Activated T-helper 1 cell treated with anti-CD3 and anti-CD28 coated beads, Interleukin-12 subunit alpha, Interleukin-12 subunit beta, Interleukin-2, Interleukin-4 antibody, amounts not matched to agents 30 ng/mL and 10 ng/mL and 1 ng/mL, durations not matched to agents 14 hours and 24 hours and 36 hours (primary cell): ENCODE measurements at places on chromosomes 1 and 21. TPM values are rescaled to one million over a fixed set of nuclear protein-coding genes. Genes with fewer than 3 reads are reported as not detected.

DNA sequence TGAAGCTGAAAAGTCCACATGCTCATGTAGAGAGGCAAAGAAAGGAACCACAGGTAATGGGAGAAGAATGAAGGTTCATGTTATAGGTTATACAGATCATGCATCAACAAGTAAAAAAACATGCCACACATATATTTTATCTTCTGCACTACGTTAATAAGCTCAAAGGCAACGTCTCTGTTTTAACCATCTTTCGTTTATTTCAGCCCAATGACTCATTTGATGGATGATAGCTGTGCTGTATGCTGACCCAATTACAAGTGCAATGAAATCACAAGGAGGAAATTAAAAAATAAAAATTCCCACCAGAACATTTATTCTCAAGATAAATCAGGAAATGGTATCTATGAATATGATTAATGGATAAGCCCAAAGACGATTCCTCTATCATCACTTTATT lies 24.6 kb downstream of the XCL1 start:
- DNase-seq: no peak

GRCh38 chr1:8373125-8373524 lies 55.2 kb downstream of the SLC45A1 start:
- no peak for DNase-seq

INAVA gene
- total RNA-seq: 0.16 TPM in 1 of 2 replicates, not detected in the other

ITLN2 gene
- not detected in 2 replicates for total RNA-seq

DNA sequence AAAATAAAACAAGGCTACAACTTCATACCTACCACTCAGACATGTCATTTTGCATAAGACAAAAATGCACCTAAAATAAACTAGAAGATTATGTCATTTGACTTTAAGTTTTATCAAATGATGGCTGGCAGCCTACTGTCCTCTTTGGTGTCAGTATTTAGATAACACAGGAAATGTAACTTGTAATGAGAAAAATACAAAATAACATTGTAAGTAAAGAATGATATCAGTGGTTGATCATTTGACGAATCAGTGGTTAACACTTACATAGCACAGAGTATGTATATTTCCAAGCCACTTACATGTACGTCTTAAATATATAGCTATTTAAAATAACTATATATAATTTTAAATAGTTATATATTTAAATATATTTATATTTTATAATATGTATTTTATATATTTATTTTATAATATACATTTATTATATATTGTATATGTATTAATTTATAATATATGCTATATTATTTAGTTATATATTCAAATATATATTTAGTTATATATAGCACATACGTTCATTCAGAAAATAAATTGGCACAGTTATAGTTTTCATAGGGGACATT lies 44.1 kb downstream of the ZNF678 start:
- no peak for DNase-seq

SLC30A2 gene
- not detected in 2 replicates for total RNA-seq

DNA sequence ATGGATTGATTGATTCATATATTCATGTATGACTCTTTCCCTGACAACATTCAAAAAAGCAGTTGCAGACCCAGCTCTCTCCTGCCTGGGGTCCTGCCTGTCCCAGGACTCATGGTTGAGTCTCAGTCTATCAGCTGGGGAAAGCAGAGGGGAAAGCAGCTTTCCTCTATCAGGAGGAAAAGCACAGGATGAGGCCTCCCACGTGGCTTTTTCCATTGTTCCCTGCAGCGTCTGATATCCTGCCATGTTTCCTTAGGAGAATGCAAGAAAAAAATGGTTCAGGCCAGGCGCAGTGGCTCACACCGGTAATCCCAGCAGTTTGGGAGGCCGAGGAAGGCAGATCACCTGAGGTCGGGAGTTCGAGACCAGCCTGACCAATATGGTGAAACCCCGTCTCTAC lies 133.0 kb upstream of the VAMP3 start:
- no peak for DNase-seq

GRCh38 chr1:173479649-173480048 lies 2.5 kb downstream of the PRDX6 start:
- DNase-seq: no peak

DNA sequence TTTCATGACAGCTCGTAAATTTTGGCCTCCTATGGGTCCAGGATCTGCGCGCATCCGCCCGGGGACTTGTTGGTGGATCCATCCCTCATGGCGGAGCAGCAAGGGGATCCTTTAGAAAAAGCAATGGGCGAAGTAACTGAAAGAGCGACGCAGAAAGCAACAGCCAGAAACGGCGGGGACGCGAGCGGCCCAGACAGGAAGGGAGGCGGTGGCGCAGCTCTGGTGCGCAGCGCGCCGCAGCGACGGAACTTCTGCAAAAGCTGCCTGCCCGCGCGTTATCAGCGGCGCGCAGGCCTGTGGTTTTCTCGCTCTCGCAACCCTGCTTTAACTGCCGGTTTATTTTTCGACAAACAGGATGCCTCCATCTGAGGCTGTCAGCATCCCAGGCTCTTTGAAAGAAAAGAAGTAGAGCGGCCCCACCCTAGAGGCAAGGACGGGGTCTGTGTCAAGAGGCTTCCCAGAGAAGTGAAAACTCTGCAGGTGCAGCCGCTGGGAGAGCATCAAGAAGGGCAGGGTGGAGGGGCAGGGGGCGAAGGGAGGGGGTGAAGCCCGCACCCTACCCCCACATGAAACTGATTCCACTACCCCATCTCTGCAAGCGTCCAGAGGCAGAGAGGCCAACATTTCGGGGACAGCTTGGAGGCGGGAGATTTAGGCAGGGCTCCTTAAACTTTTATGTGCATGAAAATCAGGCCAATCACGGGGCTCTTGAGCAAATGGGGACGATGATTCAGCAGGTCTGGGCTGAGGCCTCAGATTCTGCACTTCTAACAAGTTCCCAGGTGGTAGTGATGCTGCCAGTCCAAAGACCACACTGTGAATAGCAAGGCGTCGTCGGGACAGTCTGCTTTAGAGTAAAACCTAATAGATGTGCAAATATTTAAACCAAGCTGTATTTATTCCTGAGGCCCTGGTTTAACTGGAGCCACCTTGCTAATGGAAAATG lies 22.2 kb downstream of the RUNX1 start:
- peak; percentile 83 for DNase-seq

SPATA46 gene
- total RNA-seq: not detected in 2 replicates

DNA sequence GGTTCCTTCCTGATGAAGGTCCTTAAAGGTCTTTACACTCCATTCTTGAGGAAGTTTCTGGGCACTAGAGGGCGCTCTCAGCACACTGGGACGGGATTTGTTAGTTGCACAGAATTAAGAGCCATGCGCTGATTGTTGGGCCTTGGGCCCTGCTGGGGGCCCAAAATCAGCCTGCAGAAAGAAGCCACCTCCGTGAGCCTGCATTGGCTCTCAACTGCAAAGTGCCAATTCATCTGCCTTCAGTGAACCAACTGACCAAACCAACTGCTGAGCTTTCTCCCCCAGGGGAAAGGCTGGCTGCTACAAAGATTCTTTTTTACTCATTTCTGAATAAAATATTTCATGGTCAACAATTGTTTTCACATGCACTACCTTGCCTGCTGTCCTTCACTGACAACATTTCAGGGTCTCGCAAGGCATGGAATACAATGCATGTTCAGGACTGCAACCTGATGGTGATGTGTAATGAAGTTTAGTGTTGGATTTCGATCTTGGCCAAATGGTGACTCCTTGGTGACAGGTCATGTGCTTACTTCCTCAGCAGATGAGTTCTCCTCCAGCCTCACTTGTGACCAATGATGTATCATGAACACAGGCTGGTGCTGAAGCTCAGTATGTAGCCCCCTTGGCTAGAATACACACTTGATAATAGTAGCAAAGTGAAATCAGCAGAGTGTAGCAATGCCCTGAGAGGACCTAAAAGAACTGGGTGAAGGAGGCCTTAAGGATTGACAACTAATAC lies 45.7 kb upstream of the PRDX6 start:
- peak; percentile 74 for DNase-seq

TNFSF4 gene
- 2.6 and 3.1 TPM in 2 replicates for total RNA-seq

DNA sequence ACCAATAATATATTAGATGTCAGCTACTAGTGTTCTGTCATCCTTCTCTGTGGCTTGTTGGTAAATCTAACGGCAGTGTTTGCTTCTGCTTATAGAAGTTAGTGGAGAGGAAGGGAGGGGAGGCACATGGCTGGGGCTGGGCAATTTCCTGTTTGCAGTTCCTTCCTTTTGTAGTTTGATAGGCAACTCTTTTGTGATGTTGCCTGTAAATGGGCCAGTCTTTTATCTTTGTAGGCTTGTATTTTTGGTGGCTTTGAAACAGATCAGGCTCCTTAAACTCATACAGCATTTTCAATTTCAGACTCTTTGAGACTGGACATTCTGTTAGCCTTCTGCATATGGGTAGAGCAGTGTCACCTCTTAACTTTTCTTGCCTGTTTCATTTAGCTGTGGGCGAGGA lies 48.1 kb downstream of the CDC14A start:
- peak; percentile 58 for DNase-seq

DNA sequence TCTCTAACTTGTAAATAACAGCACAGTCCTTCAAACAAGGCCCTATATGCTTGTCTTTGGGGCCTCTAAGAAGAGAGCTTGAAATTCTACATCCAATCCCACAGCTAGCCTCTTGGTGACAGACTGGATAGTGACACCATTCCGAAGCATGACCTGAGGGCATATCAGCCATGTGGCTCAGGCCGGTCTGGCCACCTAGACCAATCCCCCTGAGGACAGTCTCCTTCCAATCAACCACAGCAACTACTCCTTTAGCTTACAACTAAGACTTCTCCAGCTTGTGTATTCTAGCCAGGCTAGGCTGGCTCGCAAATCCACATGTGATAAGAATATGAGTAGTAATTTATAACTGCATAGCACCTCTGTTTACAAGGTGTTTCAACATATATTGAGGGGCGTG lies 14.0 kb downstream of the BCAR3 start:
- no peak for DNase-seq

DNA sequence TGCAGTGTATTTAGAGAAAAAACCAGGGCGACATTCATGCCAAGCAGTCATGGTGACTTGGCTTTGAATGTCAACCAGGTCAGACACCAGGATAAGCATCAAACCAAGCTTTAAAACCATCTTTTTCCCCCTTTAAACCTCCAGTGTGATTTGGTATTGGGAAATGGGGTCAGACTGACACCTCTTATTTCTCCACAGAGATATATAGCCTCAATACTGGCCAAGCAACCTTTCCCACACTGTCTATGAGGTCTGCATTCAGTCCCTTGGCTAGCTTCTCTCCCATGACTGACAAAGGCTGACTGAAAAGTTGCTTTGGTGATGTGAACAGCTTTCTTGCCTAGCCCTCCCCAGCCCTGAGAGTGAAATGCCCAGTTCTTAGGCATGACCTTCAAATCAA lies 21.7 kb downstream of the GPR3 start:
- no peak for DNase-seq

C1orf87 gene
- total RNA-seq: not detected in 2 replicates

SLC6A9 gene
- total RNA-seq: 7.0 and 7.4 TPM in 2 replicates

LENEP gene
- 1.5 and 1.8 TPM in 2 replicates for total RNA-seq

GRIK3 gene
- not detected in 2 replicates for total RNA-seq

- DNase-seq: no peak
Measured at GRCh38 chr1:56948403-56949023, 17.3 kb downstream of the C8B start.

GRCh38 chr1:227917081-227917950 lies 30.4 kb downstream of the WNT9A start:
- DNase-seq: no peak

- no peak for DNase-seq
Measured at GRCh38 chr1:16716691-16717335, 23.5 kb upstream of the RNU1-4 start.

DNA sequence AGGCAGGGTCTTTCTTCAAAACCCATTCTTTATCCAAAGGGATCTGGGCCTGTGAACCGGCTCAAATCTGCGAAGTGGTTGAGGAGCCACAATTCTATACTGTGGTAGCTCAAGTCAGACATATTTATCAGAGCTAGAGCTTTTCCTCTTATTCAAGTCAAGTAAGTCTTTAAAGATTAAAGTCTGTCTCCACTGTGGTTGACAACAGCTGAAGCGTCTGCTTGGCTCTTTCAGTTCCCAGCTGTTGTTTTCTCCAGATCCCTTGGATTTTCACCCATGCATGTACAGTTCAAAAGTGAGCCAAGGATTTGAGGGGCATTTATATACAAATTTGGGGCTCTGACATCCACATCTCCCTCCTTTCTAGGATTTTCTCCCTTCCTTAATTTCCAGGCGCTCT lies 66.9 kb downstream of the C1orf185 start:
- no peak for DNase-seq

VCAM1 gene
- 0.10 TPM in 1 of 2 replicates, not detected in the other for total RNA-seq

PTPRF gene
- total RNA-seq: 0.69 and 0.93 TPM in 2 replicates

GRCh38 chr1:183263886-183264602 lies 78.0 kb downstream of the LAMC2 start:
- DNase-seq: no peak

ZMYND12 gene
- total RNA-seq: not detected in 2 replicates

DNA sequence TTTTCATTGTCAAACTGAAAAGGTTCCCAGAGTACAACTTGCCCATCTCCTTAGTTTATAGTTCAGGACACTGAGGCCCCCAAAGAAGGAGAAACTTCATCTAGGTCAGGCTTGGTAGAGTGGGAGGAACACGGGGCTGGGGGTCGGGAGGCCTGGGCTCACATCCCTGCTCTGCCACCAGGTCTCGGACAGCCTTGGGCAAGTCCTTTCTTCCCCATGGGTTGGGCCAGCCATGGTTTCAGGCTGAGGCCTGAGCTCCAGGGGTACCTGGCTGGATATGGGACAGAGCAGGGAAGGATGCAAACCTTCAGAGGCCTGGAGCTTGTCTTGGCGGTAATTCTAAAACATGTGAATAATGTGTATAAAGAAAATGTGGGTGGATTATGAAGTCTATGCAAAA lies 17.0 kb downstream of the FOXO6 start:
- no peak for DNase-seq

DNA sequence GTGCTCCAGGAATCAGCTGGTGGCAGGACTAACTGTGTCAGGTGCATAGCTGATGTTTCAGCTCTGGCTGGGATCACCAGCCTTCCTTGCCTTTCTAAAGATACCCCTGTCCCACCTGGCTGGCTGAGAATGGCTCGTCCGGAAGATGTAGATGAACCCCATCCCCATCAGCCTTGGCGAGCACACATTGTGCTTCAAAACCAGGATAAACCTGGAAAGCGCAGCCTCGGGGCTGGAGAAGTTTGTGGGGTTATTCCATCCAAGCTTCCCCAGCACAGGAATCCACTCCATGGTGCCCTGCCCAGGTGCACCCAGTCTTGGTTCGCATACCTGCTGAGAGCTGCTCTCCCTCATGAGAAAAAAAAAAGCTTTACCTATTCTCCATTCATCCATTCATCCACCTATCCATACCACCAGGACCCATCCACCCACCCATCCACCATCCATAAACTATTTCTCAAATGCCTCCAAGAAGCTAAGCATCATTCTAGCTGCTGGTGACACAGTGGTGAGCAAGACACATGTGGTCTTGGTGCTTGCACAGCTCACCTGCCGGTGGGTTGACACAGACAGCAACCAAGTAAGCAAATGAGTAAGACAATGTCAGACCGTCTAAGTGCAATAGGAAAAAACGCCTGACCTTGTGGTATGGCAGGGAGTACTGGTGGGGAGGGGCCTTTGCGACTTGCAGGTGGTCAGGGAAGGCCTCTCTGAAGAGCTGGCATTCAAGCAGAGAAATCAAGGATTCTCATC lies 94.0 kb downstream of the DMRTB1 start:
- DNase-seq: no peak

PLA2G4A gene
- total RNA-seq: 0.20 and 0.21 TPM in 2 replicates

LRRC39 gene
- 0.36 and 1.0 TPM in 2 replicates for total RNA-seq

EPHA2 gene
- not detected in 2 replicates for total RNA-seq

CAPN8 gene
- total RNA-seq: not detected in 2 replicates

GRCh38 chr1:162228586-162228985 lies 148.1 kb downstream of the SPATA46 start:
- no peak for DNase-seq

VSIG8 gene
- total RNA-seq: not detected in 2 replicates
